ENCODE measurements at places on chromosomes 2 and 18.

DNA sequence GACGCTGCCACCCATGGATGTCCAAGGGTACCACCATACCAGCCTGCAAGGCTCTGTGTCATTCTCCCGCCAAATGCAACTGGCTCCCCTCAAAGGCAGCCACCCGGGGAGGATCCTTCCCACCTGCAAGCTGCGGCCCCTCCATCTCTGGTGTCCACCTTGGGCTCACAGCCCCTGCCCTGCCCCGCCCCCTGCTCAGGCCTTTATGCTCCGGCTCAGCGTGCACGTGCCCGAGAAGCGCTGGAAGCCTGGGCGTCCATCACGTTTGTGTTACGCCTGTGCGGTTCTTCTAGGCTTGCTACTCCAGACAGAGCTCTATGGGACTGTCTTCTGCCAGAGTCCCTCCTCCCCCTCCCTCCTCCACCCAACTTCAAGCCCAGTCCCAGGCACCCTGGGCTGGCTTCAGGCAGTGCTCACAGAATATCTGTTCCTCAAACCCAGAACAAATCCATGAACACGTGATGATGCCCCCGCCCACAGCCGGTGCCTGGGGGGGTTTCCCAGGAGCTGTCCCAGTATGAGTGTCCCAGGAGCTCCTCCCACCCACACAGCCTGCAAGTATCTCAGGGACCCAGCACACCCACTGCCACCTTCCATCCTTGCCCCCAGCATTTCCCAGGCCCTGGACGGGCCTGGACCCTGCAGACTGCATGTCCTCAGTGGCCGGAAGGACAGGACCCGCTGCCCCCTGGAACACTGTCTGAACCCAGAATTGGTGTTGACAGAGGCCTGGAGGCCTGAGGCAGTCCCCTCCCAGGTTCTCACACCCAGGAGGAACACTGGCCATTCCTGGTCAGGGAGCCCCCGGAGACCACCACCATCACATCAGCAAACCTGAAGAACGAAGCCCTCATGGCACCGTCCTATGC is 30.3 kb downstream of the KIF1A start:
- no peak for DNase-seq

DNA sequence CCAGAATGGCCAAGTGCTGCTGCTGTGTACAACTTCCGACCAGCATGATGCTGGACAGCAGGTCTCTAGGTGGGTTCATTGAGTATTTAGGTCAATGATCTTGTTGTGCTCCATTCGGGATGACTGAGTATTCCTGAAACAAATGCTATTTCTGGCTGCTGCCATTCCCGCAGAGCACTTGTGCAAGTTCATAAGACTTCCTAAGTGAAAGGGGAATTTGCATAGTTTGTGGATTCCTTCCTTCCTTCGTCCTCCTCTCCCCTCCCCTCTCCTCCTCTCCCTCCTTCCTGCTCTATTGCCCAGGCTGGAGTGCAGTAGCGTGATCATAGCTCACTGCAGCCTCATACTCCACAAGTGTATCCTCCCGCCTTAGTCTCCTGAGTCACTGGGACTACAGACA is 40.4 kb downstream of the LDLRAD4 start:
- no peak for DNase-seq

GRCh38 chr18:35789543-35789942 is 182.9 kb upstream of the RMP24 start:
- no peak for DNase-seq

GRCh38 chr18:8943900-8944870 is 158.3 kb upstream of the NDUFV2 start:
- DNase-seq, result no peak

DNA sequence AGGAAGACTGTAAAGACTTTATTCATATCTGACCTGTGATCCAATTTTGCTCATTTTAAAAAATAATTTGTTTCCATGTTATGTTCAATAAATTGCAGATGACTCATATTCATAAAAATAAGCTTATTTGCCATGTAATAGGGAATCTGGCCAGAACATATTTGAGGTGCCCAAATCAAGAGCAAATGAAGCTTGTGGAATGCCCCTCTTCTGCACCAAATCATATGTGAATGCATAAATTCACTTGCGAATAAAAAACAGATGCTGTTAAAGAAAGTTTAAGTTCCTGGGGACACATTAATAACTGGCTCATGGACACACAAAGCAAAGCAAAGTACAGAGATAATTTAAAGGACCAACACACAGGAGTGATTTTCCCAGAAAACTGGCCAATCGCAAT is 279.0 kb upstream of the CDH2 start:
- no peak for DNase-seq

Measured in CD4-positive, alpha-beta T cell treated with Interleukin-10 for 1 hour (primary cell).